ENCODE measurements at places on chromosomes 2 and 18. TPM values are rescaled to one million over a fixed set of nuclear protein-coding genes. Genes with fewer than 3 reads are reported as not detected.

Gene NYAP2
- not detected for total RNA-seq

Gene PSD4
- 1.1 TPM for total RNA-seq

Gene SPEG
- 9.9 TPM for total RNA-seq

Gene FOXI3
- not detected for total RNA-seq

Gene COQ10B
- total RNA-seq, result 41.6 TPM

Gene STK36
- 33.1 TPM for total RNA-seq

Gene NDUFV2
- 103 TPM for total RNA-seq

Gene EHD3
- total RNA-seq, result 6.6 TPM

Gene HOXD12
- 0.22 TPM for total RNA-seq

Gene EFR3B
- 0.57 TPM for total RNA-seq

Gene ANKRD62
- not detected for total RNA-seq

Gene IL36G
- not detected for total RNA-seq

Gene DSC2
- total RNA-seq, result not detected

Gene REG3A
- not detected for total RNA-seq

Gene TMEM178A
- total RNA-seq, result 0.88 TPM

Gene APCDD1
- total RNA-seq, result 3.9 TPM

Gene GPR45
- total RNA-seq, result 0.22 TPM

Gene EFHD1
- 0.14 TPM for total RNA-seq

Gene IL1F10
- not detected for total RNA-seq

Gene ERICH2
- total RNA-seq, result not detected

All from placental pericyte (primary cell).